ENCODE measurements at places on chromosomes 11 and 22.

GRCh38 chr11:66559142-66559865, 9.1 kb downstream of the CTSF start:
- DNase-seq: no peak

DNA sequence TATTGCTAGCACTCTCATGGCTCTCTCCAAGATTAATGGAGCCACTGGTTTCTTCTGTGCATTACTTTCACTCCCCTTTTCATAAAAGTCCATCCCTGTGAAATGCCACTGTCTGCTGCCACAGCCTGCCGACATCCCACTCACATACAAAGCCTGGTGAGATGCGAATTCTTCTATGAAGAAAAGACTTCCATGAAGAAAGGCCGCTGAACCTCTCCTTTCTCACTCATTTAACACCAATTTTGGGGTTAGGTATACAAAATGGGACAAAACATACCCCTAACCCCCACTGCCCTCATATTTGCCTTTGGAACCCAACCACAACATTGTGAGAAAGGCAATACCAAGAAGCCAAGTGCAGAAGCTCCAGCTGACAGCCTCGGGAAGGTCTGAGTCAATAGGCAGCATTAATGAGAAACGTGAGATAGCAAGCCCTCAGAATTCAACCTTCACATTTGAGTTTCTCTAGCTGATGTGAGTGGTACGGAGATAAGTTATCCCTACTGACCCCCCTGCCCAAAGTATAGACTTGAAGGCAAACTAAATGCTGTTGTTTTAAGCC, 156.4 kb downstream of the ATG16L2 start:
- DNase-seq: no peak

DNA sequence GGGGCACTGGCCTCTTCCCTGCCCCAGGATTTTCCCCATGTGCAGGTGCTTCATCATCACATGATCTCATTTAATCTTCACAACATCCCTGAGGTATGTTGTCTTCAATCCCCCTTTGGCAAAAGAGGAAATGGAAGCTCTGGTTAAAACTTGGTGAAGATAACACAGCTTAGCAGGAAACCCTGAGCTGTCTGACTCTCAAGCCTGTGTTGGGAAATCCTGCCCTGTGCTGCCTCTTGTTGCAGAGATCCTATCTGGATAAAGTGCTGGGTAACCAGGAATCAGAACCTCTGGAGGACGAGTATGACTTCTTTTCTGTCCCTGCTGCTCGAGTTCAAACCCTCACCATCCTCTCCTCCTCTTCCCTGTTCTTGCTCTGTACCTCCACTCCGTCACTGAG, 13.1 kb upstream of the E2F8 start:
- DNase-seq: no peak

GRCh38 chr11:66687831-66688281, 10.2 kb upstream of the RBM4B start:
- no peak for DNase-seq

DNA sequence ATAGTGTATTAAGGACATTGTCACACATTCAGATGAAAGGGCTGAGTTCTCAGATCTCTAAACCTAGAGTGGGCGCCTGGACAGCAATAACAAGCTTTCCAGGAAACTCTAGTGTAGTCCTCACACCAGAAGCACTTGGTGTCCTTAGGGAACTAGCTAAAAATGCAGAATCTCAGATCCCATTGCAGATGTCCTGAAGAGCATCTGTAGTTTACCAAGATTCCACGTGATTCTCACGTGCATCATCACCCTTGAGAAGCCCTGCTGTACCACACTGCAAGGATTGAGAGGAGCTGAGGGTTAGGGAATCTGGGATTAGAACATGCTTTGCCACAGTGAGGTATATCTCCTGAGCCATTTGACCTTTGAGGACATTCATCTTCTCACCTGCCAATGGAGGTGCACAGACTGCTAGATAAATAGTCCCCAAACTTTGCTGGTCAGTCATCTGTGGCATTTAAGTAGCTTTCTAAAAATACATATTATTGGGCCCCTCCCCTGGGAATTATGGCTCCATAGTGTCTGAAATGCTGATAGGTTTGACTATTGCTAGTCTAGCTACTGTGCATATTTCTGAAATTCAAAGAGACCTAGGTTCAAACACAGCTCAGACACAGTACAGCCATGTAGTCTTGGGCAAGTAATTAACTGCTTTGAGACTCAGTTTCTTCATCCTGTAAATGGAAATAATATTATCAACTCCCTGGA, 1068.9 kb downstream of the OPCML start:
- DNase-seq: peak; percentile 54

DNA sequence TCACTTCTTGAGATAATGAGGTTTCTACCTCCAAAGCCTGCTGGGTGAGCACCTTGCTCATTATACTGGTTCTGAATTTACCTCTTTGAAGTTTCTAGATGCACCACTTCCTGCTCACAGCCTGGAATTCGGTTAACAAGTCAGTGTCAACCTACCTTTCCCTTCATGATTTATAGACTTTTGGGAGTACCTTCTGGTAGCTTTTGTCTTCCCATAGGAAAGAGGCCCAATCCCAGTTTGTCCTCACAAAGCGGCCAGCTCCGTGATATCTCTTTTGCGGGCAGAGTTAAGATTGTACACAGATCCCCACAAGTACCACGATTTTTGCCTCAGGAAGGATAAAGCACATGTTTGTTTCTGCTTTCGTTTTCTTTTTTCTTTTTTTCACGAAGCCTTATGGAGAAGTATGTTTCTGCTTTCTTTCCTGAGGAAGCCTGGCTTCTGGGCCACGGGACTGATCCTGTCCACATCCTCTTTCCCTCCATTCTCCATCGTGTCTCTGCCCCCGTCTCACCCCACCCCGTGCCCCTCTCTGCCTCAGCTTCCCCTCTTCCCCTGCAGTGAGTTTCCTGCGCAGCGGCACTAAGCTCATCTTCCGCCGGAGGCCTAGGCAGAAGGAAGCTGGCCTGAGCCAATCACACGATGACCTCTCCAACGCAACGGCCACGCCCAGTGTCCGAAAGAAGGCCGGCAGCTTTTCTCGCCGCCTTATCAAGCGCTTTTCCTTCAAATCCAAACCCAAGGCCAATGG, 5.7 kb upstream of the HINFP start:
- DNase-seq: no peak

DNA sequence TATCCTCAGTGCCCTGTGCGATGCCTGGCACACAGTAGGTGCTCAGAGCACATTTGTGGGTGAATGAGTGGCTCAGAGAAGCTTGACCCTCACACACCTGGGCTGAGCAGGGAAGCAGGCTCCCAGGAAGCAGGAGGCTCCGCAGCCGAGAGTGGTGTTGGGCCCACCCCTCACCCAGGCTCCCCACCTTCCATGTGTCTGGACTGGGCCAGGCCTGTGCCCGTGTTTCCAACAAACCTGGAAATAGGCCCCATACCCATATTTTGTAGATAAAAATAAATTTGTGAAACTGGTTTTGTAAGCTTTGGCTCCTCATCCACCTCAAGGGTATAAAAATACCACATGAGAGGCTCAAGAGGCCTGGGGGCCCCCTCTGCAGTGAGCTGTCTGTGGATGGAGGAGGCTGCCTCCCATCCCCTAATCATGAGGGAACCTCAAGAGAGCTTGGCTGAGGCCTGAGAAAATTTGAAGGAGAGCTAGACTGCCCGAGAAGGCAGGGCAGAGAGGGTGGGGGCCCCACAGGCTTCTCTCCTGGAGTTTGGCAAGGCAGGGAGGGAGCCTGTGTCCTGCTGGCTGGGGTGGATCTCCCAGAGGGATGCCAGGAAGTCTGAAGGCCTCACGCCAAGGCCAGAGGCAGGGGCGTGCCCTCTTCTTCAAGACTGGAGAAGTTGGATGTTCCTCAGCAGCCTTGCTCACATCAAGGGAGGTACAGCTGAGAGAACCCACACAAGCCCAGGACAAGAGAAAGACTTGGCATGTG, 147.0 kb upstream of the NECTIN1 start:
- DNase-seq: no peak

DNA sequence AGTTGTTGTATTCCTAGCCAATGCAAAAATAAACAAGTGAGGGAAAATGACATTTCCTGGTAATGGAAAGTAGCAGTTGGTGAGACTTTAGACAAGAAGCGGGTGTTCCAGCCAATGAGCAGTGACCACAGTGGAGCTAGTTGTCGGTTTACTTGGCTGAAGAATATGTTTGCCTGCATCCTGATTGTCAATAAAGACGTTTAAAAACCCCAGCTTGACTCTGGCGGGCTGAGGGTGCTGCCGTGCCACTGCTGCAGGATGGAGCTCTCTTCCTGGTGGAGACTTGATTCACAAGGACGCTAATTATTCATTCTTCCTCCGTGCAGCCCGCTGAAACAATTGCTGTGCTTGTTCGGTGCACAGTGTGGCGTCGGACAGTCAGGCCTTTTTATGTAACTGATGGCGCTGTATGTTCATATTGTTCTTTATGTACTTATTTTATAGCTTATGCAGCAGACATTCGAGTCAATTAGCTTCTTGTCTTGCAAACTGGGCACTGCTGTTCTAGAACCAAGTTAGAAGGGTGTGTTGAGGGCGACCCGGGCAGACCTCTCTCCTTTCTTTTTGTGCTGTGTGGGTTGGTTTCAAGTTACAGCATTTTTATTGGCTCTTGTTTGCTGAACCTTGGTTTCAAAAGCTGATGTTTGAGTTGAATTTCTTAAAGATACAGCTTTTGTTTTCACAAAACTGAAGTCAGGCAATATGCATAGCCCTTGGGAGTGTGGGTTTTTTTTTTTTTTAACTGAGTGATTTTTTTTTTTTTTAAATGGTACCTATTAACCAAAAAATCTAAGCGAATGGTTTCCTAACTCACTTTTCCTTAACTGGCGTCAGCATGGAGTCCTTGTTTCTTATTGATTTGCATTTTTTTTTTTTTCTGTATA, 153.9 kb downstream of the TEAD1 start:
- peak; percentile 74 for DNase-seq

- peak; percentile 41 for DNase-seq
Observed at GRCh38 chr11:26909991-26910591, 83.8 kb upstream of the FIBIN start.

- DNase-seq: no peak
Observed at GRCh38 chr11:121553806-121554205, 101.0 kb upstream of the SORL1-AS1 start.

DNA sequence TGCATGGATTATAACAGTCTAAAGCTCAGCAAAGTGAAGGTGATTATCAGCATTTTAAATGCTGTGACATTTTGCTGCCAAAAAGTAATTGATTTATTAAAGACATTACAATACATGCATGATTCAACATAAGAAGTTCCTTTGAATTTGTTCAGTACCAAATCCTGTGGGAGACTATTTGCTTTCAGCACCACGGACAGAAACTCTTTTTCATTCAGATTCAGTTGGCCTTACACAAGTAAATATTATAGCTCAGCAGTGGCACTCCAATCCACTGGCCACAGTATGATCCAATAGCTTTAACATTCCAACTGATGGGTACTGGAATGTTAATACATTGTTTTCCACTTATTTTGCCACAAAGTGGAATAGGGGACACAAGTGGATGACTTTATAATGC, 806.7 kb downstream of the NTM start:
- DNase-seq: peak; percentile 43

GRCh38 chr11:119880143-119880542, 151.1 kb upstream of the NECTIN1 start:
- no peak for DNase-seq

GRCh38 chr22:44710474-44711240, 8.7 kb downstream of the PRR5 start:
- no peak for DNase-seq

GRCh38 chr22:38086001-38086845, 2.2 kb upstream of the SLC16A8 start:
- no peak for DNase-seq

DNA sequence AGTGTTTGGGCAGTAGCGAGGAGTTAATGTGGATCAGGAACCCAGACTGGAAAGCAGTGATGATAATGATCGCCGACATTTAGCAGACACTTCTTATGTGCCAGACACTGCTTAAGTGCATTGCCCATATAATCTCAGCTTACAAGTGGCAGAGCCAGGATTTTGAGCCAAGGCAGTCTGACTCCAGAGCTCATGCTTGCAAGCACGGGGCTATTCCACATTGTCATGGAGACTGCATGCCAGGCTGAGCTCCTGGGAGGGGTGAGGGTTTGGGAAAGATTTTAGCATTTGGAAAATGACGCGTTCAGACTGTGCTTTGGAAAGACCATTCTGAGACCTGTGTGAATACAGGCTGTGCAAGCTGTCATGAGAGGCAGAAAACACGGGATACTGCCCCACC, 302.7 kb downstream of the DDX10 start:
- peak; percentile 72 for DNase-seq

- DNase-seq: no peak
Observed at GRCh38 chr11:72250661-72251464, 6.9 kb upstream of the PHOX2A start.

DNA sequence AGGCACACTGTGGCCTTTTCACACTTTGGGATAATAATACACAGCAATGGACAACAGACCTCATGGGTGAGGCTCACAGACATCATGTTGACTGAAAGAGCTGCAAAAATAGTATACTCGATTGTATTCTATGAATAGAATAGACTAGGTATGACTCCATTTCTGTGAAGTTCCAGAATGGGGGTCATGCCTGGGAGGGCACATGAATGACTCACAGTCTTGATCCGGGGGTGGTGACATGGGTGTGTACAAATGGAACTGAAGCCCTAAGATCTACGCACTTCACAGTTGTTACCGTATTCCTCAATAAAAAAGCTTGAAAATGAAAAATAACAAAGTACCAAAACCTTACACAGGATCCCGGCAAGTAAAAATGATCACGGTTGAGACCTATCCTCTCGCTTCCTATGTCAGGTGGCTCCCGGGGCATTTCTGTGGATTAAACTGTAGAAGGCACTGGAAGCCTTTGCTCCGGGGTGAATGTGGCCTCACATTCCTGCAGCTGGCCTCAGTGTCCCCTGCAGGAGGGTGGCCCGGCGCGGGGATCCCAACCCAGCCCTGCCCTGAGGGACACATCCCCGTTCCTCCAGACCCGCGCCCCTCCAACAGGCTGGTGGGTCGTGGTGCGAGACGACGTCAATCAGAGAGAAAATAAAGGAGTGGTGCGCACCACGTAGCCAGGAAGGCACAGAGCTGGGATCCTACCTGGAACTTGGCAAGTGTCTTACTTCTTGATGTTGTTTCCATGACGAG, 75.9 kb downstream of the NECTIN1 start:
- DNase-seq: no peak

DNA sequence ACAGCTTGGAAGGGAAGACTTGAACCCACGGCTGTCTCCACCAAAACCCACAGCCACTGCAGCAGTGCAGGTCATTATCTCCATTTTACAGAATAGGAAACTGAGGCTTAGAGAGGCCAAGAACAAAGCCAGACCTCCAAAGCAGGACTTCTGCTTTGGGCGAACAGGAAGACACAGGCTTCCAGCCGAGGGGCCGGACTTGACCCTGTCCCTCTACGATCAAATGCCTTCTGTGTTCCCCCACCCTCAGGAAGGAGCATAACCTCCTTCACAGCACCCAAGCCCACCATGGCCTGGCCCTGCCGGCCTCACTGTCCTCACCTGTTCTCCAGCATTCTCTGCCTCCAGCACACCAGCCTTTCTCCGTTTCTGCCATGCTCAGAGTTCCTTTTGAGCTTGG, 15.8 kb downstream of the IGLL1 start:
- no peak for DNase-seq

DNA sequence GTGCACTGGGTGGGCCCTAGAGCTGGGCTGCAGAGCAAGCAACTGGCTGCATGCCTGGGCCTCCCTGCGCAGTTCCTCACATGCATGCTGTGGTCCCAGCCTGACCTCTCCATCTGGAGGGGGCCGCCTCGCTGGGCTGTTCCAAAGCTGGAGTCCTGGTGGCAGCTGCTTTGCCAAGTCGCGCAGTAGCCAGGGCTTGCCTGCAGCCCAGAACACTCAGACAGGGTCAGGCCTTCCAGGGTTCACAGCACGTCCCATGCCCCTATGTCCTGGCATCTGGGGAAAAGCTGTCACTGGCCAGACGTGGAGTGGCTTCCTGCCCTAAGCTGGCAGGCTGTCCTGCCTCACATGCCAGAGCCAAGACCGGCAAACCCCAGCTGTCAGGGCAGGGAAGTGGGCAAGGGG, 16.5 kb upstream of the CDC42EP2 start:
- peak; percentile 86 for DNase-seq

All from hindlimb muscle (tissue), 1 donor.